ENCODE measurements at places on chromosomes 12 and 14. TPM values are rescaled to one million over a fixed set of nuclear protein-coding genes. Genes with fewer than 3 reads are reported as not detected.

GRCh38 chr12:49792181-49792970 lies 35.8 kb downstream of the NCKAP5L start:
- no peak for DNase-seq

DNA sequence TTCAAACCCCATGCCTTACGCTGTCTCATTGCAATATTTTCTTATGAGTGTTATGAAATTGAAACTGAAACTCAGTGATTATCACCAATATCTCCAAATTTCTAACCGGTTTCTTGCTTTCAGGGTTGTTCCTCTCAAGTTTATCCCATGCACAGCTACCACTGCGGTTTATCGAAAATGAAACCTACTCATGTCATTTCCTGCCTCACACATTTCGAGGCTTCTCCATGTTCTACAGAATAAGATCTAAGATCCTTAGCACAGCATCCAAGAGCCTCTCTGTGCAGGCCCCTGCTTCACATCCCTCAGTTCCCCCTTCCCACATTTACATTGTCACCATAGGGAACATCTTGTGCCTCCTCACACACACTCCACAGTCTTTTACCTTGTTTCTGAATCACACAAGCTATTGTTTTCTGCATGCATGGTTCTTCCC lies 45.5 kb upstream of the FAR2 start:
- DNase-seq, result peak; percentile 73

- no peak for DNase-seq
Observed at GRCh38 chr14:105860615-105861580, 334.5 kb downstream of the TMEM121 start.

- no peak for DNase-seq
Observed at GRCh38 chr12:56775638-56776037, 12.5 kb downstream of the HSD17B6 start.

KRT71 gene
- not detected for total RNA-seq

NRXN3 gene
- not detected for total RNA-seq

KLHL33 gene
- 0.09 TPM for total RNA-seq

SSPN gene
- total RNA-seq, result not detected

VRTN gene
- not detected for total RNA-seq
